SK-MEL-5 (cell line): ENCODE measurements at places on chromosomes 13 and 19. TPM values are rescaled to one million over a fixed set of nuclear protein-coding genes. Genes with fewer than 3 reads are reported as not detected.

Gene ISYNA1
- total RNA-seq, result 8.3 and 12.7 TPM in 2 replicates

Gene PINLYP
- total RNA-seq, result not detected in 2 replicates

DNA sequence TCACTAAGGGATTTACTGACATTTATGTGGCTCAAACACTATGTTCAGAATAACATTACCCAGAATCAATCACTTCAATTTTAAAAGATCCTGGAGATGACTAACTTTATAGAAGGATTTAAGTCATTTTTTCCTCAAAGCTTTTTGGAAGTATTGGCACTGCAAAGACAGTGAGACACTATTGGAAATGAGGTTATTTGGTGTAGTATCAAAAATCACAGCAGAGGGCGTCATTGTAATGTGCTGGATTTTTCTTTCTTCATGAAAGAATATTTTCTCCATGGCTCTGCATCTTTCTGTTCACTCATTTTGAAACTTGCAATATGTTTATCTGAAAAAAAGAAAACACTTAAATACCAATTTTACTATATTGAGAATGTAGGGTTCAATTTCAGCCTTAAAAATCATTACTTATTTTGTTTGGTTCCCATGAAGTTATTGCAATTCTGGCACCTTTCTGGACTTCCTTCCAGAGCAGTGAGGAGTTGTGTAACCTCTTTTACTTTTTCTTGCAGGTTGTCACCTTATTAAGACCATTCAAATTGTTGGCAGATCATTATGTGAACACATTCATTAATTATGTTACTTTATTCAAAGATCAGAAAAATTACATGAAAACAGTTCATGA lies 3.7 kb upstream of the CSNK1A1L start:
- peak; percentile 62 for DNase-seq

GRCh38 chr19:45508417-45508860 lies 1.2 kb downstream of the VASP start:
- DNase-seq, result peak; percentile 28

- DNase-seq, result no peak
Observed at GRCh38 chr13:98083936-98084335, 59.0 kb upstream of the FARP1 start.

DNA sequence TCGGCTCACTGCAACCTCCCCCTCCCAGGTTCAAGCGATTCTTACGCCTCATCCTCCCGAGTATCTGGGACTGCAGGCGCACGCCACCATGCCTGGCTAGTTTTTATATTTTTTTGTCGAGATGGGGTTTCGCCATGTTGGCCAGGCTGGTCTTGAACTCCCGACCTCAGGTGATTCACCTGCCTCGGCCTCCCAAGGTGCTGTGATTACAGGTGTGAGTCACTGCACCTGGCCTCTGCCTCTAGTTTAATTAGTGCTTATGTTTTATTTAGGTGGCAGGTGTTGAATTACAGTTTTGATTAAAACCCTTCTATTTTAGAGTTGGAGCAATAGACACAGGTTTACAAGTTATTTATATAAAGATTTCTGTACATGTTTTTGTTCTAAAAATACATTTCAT lies 42.8 kb downstream of the ATP11A start:
- no peak for DNase-seq

DNA sequence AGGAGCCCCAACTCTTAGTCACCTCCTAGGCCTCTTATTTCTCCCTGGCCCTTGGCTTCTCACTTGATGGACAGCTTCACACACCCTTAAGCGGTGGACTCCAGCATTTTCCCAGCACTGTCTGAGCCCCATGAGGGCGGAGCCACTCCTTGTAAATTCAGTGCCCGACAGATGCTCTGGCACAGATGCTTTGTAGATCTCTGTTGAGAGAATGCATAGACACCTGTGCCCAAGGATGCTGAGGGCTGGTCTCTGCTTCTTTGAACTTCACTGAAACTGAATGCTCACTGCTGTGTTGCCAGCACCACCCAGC lies 3.3 kb downstream of the SYCN start:
- no peak for DNase-seq

- DNase-seq, result no peak
Observed at GRCh38 chr19:49823472-49823871, 5.4 kb downstream of the MED25 start.

GRCh38 chr13:109500146-109500773 lies 286.1 kb downstream of the IRS2 start:
- DNase-seq, result peak; percentile 56

GRCh38 chr19:51417107-51417809 lies at the start of gene SIGLEC10:
TSS of gene SIGLEC10 (minus strand) at chr19:51417642. CDS start at chr19:51417581, 61 bp downstream.
- no peak for DNase-seq

- DNase-seq, result no peak
Observed at GRCh38 chr19:30379841-30380610, 7.8 kb downstream of the ZNF536 start.
